ENCODE measurements at places on chromosomes 5 and 9.

DNA sequence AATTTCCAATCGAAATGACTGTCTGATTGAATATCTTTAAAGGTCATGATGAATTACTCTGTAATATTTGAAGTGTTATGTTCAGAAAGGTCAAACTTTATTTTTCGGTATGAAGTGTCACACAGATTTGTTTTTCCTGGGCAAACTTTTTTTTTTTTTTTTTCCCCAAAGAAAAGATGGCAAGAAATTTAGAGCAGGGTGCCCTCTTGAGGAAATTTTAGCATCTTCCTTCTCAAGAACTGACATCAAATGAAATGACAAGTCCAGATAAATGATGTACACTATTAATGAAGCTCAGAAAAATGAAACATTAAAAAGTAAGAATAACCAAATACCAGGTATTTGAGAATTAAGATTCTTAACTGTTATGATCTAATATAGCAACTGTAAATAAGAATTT is 123.6 kb downstream of the INVS start:
- DNase-seq, result no peak

GRCh38 chr5:127451096-127451495 is 66.3 kb upstream of the PRRC1 start:
- DNase-seq, result no peak

DNA sequence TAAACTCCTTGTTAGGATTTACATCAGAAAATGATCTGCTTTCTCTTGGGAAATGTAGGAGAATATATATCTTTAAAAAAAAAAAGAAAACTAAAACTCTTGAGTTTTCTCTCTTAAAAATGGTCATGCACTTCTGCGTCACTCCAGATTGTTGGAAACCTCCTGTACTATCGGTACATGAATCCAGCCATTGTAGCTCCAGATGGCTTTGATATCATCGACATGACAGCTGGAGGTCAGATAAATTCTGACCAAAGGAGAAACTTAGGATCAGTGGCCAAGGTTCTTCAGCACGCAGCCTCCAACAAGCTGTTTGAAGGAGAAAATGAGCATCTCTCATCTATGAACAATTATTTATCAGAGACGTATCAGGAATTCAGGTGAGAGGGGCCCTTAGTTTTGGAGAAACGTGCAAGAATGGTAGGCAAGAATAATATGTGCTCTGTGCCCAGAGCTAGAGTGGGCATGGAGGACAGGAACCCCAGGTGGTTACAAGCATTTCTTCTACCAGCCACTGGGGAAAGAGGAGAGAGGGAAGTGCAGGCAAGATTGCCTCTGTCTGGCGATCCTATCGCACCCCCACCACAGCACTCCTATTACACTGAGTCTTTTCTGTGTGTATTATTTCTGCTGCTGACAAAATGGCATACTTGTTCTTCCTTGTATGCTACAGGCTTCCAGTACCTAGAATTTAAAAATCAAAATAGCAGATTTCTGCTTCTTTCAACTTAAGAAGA is 41.4 kb upstream of the F2R start:
- no peak for DNase-seq

- DNase-seq, result no peak
These were observed 481.6 kb downstream of the SPATA31A7 start for GRCh38 chr9:61671276-61671973.

GRCh38 chr5:74337254-74337983 is 303.1 kb downstream of the ENC1 start:
- DNase-seq, result no peak

GRCh38 chr5:112372543-112372942 is 46.5 kb downstream of the EPB41L4A start:
- no peak for DNase-seq

DNA sequence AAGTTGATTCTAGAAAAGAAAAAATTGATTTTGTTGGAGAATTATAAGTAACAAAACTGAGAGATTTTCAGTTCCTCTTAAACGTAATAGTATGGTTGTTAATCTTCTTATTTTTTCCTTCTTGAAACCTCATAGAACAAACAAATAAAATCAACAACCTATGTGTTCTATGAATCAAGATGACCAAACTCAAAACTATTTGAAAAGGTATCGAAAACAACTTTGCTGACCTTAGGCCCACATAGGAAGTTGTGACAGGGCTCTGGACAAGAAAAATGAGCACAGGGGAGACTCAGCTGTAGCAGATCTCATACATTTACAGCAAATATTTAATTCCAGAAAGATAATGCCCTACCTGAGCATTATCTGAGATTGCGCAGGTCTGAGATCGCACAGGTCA is 169.4 kb upstream of the CCNH start:
- DNase-seq, result no peak

- DNase-seq, result no peak
These were observed 5.3 kb downstream of the KLF4 start for GRCh38 chr9:107484117-107484723.

GRCh38 chr5:57539281-57539701 is 56.7 kb upstream of the ACTBL2 start:
- no peak for DNase-seq

- peak; percentile 84 for DNase-seq
These were observed 992 bp upstream of the RPP25L start for GRCh38 chr9:34612788-34613390.

- no peak for DNase-seq
These were observed 77.1 kb downstream of the C9orf152 start for GRCh38 chr9:110130791-110131416.

DNA sequence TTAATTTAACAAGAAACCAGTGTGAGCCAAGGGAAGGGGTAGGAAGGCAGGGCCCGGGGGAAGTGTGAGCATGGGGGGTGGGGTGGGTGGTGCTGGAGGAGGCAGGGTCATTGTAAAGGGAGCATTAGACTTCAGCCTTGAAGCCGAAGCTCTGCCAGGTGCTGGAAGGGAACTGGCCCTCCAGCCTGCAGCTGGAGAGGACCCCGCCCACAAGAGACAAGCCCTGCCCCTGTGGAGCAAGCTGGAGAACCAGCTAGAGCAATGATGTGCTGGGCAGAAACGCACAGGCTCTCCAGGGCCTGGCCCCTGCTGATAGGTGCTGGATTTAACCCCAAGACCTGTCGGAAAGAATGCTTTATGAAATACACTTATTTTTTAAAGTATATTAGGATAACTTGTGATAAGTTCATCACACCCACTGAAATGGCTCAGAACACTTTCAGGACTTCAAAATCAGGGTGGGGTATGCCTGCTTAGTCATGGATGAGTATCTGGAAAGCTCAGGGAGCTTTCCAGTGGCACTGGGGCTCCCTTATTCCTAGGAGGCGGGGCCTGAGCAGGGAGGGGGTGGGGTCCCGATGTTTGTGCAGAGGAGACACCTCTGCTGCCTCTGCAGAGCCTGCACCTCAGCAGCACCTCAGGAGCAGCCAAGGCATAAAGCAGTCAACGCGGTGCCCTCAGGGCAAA is 27.1 kb downstream of the UBE2QL1 start:
- no peak for DNase-seq

GRCh38 chr9:20255052-20255451 is 367.2 kb downstream of the MLLT3 start:
- DNase-seq, result no peak

DNA sequence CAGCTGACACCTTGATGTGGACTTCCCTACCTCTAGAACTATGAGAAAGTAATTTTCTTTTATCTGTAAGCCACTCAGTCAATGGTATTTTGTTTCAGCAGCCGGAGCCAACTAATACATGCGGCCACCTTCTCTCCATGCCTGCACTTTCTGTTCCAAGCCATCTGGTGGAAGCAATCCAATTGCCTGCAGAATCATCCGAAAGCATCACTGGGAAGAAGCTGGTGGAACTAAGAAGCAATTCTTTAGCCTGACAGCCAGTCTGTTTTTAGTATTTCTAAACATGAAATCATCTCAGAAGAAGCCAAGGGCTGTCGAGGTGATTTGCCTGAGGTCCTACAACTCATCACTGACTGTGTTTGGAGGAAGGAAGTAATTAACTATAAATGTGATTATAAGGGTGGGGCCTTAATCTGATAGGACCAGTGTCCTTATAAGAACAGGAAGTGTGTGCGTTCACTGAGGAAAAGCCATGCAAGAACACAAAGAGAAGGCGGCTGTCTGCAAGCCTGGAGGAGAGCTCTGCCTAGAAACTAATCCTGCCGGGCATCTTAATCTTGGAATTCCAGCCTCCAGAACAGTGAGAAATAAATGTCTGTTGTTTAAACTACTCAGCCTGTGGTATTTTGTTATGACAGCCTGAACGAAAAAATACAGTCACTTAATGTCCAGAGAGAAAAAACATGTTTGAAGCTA is 49.1 kb downstream of the NXNL2 start:
- no peak for DNase-seq

Measured in ovary (tissue), 10 donors.